CD4-positive, alpha-beta memory T cell (primary cell): ENCODE measurements at places on chromosomes 7 and 10. TPM values are rescaled to one million over a fixed set of nuclear protein-coding genes. Genes with fewer than 3 reads are reported as not detected.

DNA sequence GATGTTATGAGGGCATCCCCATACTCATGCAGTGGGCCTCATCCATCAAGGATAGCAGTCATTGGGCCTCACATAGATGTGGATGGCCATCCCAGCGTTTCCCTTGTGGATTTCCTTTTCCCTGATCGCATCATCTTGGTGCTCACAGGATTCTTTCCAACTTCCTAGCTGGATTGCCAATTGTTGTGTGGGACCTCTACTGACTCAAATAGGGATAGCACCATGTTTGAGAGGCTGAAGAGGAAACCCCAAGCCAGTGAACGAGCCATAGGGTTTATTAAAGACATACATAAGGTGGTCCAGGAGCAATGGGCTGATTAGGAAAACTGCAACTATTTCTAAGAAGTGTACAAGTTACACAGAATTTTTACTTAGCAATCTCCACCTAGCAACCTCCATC lies 21.8 kb downstream of the ASZ1 start:
- no peak for DNase-seq

GRCh38 chr10:116702165-116702564 lies 40.2 kb downstream of the HSPA12A start:
- no peak for DNase-seq

PNLIPRP2 gene
- polyA plus RNA-seq = not detected

DNA sequence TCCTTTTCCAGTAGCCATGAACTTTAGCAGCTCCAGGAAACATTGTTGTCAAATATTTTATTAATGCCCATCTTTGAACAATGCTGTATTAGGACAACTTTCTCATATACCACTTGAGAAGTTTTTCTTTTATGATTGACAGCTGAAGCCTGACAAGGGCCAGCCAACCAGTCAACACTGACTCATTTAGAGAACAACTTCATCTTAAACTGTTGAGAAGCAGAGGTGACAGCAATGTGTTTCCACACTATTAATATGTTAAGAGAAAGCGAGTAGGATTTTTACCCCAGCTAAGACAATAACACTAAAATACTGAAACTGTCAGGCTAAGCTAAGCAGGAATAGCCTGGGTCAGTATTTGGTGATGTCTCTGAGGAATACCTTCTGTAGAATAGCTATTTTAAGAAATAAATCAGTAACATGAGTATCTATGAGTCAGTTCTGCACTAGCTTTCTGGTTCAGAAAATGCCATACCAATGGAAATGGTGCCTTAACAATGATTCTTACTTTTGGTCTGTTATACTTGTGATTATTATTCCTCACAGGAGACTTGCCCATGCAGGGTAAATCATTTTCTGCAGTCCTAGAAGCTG lies 168.8 kb upstream of the POT1 start:
- DNase-seq = no peak

ATG9B gene
- polyA plus RNA-seq = 36.6 TPM

DNA sequence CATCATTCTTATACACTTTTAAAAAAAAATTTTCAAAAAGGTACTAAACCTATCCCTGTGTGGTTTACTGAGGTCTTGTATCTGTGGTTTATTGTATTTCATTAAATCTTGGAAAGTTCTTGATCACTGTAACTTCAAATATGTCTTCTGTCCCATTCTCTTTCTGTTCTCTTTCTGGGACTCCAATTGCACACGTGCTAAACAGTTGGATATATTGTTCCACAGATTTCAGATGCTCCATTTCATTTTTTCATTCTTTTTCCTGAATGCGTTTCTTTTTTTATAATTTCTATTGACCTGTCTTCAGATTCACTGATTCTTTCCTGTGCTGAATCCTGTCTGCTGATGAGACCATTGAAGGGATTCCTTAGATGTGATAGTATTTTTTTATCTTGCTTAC lies 4.6 kb upstream of the KLF6 start:
- DNase-seq = no peak

GRCh38 chr10:117541405-117541908 lies 1.1 kb upstream of the EMX2 start:
- no peak for DNase-seq

SKIDA1 gene
- 0.13 TPM for polyA plus RNA-seq

SLC37A3 gene
- polyA plus RNA-seq = 24.0 TPM
